ENCODE measurements at places on chromosomes 16 and 17.

GRCh38 chr17:66002812-66003211 lies 189.1 kb downstream of the CEP112 start:
- no peak for DNase-seq

- DNase-seq = no peak
Observed at GRCh38 chr16:13631213-13631767, 288.7 kb upstream of the ERCC4 start.

DNA sequence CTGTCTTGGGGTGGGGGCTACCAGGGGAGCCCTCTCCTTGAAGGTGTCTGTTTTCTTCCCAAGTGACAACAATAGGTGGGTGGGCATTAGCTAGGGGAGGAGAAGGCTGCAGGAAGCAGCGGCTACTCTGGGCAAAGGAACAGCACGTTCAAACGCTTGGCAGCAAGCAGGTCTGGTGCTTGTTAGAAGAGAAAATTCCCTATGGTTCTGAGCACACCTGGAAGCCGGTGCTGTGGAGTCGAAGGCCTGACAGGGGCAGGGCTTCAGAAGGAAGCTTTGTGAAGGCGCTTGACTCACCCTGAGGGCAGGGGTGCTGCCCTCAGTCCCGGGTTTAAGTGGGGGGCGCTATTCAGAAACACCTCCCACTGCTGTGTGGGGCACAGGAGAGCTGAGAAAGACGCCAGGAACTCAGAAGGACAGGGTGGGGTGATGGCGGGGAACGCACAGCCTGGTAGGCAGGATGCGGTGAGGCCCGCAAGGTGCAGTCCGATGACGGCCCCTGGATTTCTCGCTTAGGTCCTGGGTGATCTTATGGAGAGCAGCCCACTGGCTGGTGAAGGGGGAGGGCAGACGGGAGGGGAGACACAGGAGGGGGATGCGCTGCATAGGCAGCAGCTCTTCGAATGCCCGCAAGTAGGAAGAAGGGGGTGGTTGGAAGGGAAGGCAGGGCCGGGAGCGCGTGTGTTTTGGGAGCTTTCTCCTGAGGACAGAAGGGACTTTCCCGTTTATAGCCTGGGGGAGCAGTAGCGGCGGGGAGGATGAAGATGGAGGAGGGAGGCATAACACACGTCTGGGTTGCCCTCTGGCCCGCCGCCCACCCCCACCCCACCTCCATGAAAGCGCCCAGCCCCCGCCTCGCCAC lies 3.2 kb downstream of the GJD3 start:
- no peak for DNase-seq

- no peak for DNase-seq
Observed at GRCh38 chr16:70676675-70677498, 9.0 kb downstream of the MTSS2 start.

DNA sequence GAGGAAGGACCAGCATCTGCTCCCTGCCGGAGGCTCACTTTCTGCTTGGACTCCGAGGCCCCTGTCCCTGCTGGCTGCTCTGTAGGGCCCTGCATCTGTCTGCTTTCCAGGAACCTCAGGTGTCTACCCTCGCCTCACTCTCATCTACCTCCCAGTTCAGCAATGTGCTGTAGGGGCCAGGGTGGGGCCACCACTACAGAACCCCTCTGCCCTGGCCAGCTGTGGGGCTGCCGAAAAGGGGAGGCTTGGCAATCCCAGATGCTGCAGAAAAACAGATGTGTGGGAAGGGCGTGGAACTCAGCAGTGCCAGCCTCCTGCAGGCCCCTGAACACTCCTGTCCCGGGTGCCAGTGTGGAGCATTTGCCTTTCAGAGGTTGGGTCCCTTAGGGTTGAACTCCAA lies 80.1 kb upstream of the ZNF469 start:
- no peak for DNase-seq

DNA sequence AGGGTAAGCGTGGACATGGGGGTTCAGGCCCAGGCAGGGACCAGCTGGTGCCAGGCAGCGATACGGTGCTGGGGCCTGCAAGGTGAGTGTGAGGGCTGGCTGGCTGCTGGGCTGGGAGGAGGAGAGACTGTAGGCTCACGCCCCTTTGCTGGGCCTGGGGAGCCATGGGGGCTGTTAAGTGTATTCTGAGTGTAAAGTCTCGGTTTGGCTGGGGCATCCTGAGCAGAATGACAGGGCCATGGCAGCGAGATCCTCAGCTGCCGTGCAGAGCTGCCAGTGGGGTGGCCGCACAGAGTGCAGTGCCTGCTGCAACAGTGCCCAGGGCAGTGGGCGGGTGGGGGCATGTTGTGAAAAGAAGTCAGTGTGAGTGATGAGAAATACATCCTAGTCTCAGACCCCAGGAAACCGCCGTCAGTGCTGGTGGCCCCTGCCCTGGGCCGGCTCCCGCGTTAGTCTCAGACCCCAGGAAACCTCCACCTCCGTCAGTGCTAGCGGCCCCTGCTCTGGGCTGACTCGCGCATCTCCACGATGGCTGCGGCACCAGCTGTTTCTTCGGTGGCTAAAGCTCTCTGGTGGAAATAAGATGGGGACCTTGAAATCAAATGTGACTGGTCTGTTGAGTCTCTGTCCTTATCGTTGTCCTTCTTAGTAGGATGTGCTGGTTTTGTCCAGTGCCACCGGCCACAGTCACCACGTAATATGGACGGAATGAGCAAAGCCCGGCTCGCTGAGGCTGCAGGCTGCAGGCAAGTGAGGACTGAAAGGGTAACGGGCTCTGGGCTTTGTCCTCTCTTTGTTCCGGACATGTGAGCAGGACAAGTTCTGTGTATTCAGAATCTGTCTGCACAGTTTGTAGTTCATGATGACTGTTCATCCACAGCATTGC lies 22.9 kb downstream of the ACSF3 start:
- DNase-seq = no peak

DNA sequence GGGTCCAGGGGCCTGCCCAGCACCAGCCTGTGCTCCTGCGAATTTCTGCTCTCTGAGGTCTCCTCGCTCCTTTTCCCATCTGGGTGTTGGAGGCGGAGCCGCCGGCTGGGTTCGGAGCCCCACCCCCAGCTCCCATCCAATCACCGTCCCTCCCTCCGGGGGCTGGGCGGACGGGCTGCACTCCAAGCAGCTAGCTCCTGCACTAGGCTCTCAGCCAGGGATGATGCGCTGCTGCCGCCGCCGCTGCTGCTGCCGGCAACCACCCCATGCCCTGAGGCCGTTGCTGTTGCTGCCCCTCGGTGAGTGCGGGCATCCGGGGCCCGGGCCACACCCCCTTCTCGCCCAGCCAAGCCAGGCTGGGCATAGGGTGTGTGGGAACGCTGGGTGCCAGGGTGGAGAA lies at the start of gene NRN1L:
TSS of gene NRN1L (plus strand) at position 202 of the 400 bp plus-strand sequence. CDS start at position 221, 19 bp downstream.
- DNase-seq = no peak

- DNase-seq = no peak
Observed at GRCh38 chr16:63995025-63995424, 1126.8 kb downstream of the CDH11 start.

DNA sequence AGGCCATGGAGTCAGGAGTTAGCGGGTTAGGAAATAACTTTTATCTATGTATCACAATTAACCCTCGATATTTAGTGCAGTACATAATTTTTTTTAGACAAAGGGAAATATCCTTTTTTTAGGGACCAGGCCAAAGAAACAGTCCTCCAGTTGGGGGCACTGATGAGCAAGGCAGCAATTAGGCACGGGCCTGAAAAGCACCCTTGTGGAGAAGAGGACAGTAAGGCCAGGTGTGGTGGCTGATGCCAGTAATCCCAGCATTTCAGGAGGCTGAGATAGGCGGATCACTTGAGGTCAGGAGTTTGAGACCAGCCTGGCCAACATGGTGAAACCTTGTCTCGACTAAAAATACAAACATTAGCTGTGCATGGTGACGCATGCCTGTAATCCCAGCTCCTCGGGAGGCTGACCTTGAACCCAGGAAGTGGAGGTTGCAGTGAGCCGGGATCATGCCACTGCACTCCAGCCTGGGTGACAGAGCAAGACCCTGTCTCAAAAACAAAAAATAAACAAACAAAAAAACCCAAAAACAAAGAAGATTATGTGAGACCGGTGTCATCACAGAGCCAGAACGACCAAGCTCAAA lies 158.3 kb upstream of the NOL11 start:
- DNase-seq = no peak

DNA sequence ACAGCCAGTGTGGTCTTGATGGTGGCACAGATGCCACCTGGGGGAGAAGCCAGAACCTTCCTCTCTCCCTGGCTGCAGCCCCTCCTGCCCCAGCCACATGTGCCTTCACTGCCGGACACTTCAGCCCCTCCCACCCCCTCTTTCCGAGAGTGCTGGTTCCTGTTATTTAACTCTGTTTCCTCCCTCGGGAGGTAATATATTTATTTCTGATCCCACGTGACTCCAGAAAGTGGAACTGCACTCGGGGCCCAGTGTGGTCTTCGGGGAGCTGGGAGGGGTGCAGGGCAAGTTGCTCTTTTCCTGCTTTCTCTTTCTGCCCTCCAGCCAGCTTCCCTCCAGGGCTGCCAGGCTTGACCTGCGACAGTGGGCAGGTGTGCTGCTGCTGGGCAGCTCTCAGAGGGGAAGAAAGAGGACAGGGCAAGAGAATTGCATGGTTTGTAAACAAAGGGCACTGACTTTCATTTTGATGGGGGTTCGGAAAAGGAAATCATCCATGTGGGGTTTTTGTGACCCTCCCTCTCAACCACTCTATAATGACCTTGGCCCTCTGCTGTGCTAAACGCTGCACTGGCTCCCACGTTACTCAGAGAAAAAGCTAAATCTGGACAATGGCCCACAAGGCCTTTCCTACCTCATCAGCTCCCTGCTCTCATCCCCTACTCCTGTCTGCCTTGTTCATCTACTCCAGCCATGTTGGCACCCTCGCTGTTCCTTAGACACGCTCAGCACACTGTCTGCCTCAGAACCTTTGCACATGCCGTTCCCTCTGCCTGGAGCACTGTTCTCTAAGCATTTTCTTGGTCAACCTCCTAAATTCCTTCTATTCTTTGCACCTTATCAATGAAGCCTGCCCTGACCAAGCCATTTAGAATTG lies 8.2 kb upstream of the CIITA start:
- no peak for DNase-seq
